Aorta (tissue), 5 donors: ENCODE measurements at places on chromosomes 12 and 14. TPM values are rescaled to one million over a fixed set of nuclear protein-coding genes. Genes with fewer than 3 reads are reported as not detected.

DNA sequence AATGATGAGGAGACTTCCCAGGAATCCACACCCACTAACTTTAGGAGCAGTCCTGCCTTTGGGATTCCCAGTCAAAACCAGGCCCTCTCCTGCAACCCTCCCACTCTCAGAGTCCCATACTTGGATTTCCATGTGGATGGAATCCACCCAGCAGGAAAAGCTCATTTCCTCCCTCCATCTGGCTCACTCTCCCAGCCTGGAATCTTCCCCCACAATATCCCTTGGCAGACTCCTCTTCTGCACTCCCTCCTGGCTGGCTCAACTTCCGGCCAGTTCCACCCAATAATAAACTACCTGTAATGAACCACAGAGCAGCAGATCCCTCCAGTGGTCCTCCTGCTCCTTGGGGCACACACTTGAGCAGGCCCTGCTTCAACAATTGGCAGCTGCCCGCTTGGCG is 102.8 kb upstream of the EGLN3 start:
- DNase-seq: no peak

- no peak for DNase-seq
These were observed 117.8 kb downstream of the PAH start for GRCh38 chr12:102799229-102799628.

DNA sequence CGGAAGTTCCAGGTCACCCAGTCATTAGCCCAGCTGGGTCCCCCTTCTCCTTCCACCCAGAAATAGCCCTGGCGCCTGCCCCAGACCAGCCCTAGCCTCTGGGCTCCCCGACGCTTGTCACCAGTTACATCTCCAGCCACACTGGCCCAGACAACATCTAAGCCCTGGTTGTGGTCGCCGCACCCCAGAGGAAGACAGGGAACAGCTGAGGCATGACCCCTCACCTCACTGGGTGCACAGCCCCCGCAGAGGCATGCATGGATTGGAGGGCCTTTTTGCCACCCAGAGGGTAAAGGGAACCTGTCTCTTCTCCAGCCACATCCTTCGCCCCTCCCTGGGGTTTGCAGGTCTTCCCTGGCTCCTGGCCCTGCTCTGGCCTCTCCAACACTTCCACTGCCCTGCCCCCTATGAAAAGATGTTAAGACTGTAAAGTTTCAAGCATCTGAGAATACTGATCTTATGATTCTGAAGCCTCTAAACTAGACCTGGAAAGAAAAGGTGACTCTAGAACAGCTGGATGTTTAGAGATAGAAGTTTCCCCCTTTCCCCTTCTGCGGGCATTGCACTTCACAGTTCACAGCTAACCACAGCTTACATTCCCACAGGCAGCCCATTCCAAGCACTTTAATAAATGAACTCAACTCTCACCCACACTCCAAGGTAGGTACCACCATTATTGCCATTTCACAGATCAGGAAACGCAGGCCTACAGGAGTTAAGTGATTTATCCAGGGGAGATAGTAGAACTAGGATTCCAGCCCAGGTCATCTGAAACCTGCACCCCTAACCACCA is 14.7 kb downstream of the TMEM119 start:
- no peak for DNase-seq

GRCh38 chr12:104478396-104479122 is 21.8 kb downstream of the CHST11 start:
- DNase-seq: no peak

DNA sequence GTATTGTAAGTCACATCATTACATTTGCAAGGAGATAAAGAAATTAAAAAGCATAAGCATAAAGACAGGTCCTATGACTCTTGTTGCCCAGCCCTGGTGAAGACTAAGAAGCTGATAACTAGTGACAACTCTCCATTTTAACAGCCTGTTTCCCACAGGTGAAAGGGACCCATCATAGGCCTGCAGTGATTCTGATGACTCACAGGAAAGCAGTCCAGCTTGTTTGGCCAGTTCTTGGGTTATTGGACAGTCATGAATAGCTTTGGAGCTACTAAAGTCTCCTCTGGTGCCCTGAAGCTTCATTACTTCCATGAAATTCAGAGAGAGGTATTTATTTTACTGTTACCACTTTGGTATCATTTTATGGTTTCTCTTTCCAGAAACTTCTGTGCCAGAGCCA is 55.5 kb upstream of the DYRK2 start:
- DNase-seq: no peak

DNA sequence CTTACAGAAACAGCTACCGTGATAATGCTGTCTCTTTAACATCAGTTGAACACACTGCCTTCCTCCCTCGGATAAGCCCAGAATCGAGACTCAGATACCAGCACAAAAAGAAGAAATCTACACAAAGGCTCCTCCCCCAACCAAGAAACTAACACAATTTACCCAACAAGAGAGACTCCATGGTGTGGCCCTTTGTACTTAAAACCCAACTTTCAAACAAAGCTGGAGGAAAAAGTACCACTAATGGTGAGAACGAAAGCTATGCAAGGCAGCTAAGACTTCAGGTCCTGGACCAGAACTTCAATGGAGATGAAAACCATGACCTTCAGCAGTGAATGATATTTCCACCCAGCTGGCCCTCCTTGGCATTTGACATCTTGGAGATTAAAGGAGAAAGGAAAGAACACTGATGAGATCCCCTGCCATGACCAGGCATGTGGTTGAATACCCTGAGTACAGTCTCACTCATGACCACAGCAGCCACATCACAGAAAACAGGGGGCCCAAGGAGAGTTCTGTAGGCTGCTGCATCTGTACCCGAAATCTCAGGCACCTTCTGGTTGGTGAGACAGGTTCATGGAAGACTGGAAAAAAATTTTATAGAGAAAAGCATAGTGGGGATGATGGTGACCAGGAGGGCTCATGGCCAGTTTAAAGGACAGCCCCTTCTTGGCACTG is 36.7 kb downstream of the RBM19 start:
- no peak for DNase-seq

DNA sequence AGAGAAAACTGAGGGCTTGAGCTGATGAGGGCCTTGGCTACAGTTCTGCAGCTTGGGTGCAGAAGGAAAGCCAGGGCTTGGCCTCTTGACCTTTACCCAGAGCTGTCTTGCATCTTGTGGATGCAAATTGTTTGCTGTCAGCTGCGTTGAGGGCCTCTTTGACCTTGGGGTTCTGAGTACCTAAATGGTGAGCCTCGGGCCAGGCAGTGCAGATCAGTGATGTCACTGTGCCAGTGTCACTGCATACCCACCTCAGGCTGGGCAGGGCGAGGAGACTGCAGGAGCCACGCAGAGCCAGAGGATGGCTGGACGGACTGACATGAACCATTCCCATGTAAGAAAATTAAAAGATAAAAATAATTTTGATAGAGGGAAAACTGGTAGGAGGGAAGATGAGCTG is 18.6 kb downstream of the ESRRB start:
- DNase-seq: no peak

GRCh38 chr14:94122438-94122837 is 7.0 kb downstream of the IFI27L2 start:
- no peak for DNase-seq

- no peak for DNase-seq
These were observed 6.1 kb downstream of the HOXC10 start for GRCh38 chr12:53991077-53991460.

DNA sequence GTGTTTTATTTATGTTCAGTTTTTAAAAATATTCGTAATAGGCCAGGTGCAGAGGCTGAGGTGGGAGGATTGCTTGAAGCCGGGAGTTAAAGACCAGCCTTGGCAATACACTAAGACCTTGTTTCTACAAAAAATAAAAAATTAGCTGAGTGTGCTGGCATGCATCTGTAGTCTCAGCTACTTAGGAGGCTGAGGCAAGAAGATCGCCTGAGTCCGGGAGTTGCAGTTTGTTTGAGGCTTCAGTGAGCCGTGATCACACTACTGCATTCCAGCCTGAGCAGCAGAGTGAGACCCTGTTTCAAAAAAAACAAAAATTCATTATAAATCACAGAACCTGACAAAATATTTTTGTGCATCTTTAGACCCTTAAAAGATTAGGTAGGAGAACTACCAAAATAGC is 240.1 kb upstream of the ARHGAP5 start:
- no peak for DNase-seq

GRCh38 chr12:43914391-43914790 is 78.5 kb downstream of the TMEM117 start:
- DNase-seq: no peak

Gene EGLN3
- 23.9 TPM for total RNA-seq

Gene CLEC7A
- total RNA-seq: 33.5 TPM
